Stimulated activated naive CD4-positive, alpha-beta T cell (primary cell): ENCODE measurements at places on chromosomes 5 and 9.

- DNase-seq, result no peak
Measured at GRCh38 chr5:145981589-145982571, 45.5 kb downstream of the SH3RF2 start.

DNA sequence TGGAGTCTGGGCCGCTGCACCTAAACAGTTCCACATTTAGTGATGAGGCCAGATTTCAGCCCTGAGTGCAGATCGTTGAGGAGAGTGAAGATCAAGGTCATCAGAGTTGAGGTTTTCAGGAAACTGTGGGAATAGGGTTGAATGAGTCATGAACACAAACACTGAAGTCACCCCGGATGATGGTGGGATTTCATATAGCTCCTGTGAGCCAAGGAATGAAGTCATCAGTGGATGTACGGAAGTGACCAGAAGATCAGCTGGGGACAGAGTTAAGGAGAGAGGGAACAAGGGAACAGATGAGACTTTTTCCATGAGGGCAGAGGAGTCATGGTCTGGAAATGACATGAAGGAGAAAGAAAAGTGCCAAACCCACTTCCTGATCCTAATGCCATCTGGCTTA lies 36.5 kb downstream of the PALM2AKAP2 start:
- no peak for DNase-seq

GRCh38 chr5:160167624-160168165 lies 48.4 kb upstream of the PWWP2A start:
- DNase-seq, result no peak

DNA sequence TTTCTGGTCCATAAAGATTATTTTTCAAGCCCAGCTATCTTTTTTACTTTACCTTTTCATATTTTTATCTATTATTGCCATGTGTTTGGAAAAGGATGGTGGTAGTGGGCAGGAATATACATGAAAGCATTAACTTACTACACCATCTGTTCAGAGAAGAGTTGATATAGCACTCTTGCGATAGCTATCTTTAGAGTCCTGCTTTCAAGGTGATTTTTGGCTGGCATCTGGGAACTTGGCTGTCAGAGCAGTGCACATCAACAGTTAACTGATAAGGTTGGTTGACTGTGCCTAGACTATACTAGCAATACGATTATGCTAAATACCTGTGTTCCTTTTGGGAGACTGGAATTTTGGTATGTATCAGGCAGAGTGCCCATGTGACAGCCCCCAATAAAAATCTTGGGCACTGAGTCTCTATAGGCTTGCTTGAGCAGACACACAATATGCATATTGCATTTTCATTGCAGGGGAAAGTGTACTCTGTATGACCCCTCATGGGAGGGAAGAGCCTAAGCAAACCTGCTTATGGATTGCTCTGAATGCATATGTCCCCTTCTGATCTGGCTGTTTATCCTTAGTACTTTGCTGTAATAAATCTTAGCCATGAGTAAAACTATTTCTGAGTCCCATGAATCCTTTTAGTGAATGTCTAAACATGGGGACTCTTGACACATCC lies 227.6 kb upstream of the C9orf72 start:
- no peak for DNase-seq

GRCh38 chr9:115115924-115116323 lies 2.0 kb downstream of the TNC start:
- DNase-seq, result no peak

GRCh38 chr5:72294473-72294872 lies 25.6 kb downstream of the MRPS27 start:
- DNase-seq, result no peak

DNA sequence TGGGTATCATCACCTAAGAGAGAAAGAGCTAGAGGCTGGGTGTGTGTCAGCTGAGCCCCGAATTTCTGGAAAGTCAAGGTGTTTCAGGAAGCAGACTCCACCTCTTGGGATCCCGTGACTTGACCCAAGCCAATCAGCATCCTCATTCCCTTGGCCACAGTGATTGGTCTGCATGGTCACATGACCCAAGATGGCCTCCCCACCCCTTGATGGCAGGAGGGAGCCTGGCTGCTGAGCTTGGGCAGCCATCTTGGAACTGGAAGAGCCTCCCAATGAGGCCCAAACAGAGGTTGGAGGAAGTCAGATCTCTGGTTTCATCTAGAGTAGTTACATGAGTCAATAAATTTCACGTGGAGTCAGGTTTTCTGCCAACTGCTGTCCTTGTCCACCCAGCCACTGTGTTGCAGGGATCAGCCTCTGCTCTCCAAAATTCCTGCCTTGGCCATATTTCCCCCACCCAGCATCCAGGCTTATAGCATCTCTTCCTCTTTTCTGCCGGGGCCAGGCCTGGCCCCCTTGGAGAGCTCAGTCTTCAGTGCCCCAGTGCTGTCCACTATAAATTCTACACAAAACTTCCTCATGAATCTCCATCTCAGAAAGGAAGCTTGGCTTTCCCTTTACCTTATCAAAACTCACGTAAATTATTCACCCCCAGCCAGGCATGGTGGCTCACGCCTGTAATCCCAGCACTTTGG lies 17.2 kb upstream of the SUSD3 start:
- DNase-seq, result no peak
